ENCODE measurements at places on chromosomes 16 and 17. TPM values are rescaled to one million over a fixed set of nuclear protein-coding genes. Genes with fewer than 3 reads are reported as not detected.

FN3K gene
- total RNA-seq: 6.6 TPM

SCNN1G gene
- total RNA-seq: 0.06 TPM

NACA2 gene
- total RNA-seq: not detected

ZG16 gene
- total RNA-seq: not detected

ARL5C gene
- total RNA-seq: not detected

TERF2IP gene
- 46.7 TPM for total RNA-seq

PARN gene
- 39.4 TPM for total RNA-seq

RAB11FIP4 gene
- 1.7 TPM for total RNA-seq

PMP22 gene
- 323 TPM for total RNA-seq

CHAD gene
- total RNA-seq: not detected

CCDC40 gene
- 5.9 TPM for total RNA-seq

ZFP3 gene
- 0.89 TPM for total RNA-seq

NLRC3 gene
- not detected for total RNA-seq

ZG16B gene
- total RNA-seq: 0.46 TPM

CCL16 gene
- total RNA-seq: not detected

SPIRE2 gene
- total RNA-seq: 7.7 TPM

TEFM gene
- 21.4 TPM for total RNA-seq

KRTAP4-6 gene
- total RNA-seq: not detected

TRIM65 gene
- 32.2 TPM for total RNA-seq
